ENCODE measurements at places on chromosomes 6 and 20.

DNA sequence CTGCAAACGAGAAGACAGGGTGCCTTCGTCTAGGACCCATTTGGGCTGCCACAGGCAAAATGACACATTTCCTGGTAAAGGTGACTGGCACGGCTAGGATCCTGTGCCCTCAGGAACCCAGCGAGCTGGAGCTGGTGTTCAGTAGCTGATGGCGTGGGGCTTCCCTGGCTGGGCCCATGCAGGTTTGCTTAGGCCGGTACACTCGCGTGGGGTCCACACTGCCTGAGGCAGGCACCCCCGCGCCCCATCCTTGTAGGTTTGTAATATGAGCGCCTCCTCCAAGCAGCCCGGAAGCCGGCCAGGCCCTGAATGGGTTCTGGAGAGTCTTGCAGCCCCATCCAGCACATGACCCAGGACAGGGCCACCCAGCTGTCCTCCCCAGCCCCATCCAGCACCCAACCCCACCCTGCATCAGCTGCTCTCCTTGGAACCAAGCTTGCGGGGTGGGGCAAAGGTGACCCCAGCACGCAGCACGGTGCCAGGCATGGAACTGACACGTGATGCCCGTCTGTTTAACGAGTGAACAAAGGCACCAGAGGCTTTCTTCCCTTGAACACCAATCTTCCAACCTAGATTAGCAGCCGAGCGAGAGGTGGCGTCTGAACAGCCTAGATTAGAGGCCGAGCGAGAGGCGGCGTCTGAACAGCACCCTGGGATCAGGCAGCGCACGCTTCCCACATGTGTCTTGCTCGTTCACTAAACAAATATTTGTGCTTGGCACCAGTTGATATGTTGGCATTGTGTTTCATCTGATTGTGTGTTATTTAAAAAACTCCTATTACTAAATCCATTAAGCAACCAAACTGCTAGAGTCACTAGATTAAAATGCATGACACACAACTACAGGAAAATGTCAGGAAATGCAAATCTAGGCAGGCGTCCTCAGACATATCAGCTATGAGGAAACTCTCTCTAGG is 112.1 kb downstream of the DLL1 start:
- DNase-seq: no peak

DNA sequence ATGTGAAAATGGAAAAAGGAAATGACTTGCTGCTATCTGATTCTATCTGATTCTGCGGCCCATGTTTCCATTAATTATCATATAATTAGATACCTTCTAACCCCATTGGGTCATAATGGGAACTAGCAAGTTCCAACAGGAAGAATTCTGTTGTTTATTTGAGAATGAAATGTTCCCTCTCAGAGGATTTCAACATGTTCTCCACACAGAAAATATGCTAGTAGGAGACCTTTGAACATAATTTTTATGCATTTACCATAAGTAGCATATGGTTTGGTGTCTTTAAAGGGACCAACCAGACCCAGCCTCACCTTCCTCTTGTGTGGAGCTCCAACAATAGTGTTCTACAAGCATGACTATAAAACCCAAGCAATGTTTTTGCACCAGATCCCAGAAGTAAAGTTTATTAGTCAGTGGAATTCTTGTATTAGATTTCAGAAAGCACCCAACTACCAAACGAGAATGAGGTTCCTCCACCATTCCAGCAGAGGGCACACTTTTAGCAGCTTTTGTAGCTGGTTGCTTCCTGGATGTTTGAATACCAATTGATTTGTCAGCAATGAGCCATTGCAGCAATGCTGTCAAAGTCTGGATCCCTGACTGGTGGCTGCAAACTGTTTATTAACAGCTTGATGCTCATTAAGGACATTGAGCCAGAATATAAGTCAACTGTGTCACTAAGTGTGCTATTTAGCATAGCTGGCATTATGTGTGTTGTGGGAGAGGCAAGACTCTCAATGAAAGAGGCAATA is 143.6 kb upstream of the GJE1 start:
- DNase-seq: no peak

DNA sequence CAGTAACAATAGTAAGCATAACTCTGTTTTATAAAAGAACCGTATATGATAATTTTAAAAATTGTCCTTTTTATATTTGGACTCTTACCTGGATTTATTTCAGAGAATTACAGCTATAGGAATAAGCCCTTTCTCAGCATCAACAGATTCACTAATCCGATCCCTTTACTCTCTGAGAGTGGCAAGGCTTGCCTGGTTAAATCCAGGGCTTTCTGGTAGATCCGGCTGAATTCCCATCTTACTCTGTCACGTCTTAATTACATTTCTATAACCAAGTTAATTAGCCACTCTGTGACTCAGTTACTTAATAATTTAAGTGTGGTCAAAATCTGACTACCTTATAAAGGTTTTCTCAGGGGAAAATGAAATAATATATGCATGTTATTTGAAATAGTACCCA is 294.7 kb downstream of the FRK start:
- DNase-seq: no peak

DNA sequence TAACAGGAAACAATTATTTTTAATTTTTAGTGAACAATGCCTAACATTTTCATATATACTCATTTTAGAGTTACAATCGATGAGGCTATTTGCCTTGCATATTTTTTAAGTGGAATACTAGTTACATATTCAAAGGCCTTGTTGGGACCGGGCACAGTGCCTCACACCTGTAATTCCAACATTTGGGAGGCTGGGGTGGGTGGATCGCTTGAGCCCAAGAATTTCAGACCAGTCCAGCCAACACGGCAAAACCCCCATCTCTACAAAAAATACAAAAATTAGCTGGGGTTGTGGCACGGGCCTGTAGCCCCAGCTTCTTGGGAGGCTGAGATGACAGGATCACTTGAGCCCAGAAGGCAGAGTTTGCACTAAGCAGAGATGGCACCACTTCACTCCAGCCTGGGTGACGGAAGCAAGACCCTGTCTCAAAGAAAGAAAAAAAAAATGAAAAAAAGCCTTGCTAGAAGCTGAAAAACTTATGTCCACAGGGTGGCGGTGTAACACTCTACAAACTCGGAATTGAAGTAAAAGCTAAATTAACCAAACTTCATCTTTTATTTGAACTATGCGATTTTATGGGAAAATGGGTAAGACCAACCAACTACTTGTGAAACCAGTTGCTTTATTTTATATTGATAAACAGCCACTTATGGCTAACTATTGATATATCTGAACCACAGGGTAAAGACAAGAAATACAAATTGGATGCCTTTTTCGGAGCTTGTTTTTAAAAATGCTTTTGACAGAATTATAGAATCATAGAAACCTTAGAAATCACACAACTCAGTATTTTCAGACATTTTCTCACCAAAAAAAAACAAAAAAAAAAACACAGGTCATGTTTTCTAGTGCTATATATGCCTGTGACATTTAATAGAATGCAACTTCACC is 24.1 kb upstream of the ROS1 start:
- peak; percentile 20 for DNase-seq

DNA sequence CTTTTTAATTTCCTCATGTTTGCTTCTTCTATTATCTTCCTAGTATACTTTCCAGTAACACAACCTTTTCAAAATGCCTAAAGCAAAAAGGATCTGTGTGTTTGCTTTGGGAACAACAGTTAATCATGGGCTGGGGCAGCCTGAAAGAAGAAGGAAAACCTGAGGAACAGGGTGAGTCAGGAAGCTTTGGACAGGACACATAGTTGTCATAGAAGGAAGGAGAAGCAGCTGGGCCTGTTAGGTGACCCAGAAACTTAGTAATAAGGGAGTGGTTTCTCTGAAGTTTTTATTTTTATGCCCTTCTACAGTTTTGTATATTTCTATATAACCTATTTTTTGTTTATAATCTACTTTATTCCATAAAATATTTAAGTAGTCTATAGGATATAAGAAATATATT is 61.4 kb downstream of the CD24 start:
- no peak for DNase-seq

DNA sequence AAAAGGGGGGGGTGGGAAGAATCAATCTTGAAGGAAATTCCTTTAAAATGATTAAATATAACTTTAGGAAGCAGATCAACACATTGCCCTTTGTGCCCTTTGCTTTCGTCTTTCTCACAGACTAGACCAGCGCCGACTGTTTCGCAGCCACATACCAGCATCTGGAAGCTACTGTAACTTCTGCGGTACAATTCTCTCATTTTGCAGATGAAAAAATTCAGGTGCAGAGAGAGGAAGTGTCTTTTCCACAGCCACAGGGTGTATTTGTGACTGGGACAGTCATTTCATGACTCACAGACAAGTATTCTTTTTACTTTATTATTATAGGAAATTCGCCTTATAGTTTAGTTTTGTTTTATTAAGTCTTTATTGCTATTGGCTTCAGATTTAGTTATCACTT is 84.2 kb downstream of the UST start:
- no peak for DNase-seq

Data from NCI-H524 treated with DMSO at 0.1 percent for 48 hours (cell line).